GM23338 (cell line): ENCODE measurements at places on chromosomes 7 and 10.

DNA sequence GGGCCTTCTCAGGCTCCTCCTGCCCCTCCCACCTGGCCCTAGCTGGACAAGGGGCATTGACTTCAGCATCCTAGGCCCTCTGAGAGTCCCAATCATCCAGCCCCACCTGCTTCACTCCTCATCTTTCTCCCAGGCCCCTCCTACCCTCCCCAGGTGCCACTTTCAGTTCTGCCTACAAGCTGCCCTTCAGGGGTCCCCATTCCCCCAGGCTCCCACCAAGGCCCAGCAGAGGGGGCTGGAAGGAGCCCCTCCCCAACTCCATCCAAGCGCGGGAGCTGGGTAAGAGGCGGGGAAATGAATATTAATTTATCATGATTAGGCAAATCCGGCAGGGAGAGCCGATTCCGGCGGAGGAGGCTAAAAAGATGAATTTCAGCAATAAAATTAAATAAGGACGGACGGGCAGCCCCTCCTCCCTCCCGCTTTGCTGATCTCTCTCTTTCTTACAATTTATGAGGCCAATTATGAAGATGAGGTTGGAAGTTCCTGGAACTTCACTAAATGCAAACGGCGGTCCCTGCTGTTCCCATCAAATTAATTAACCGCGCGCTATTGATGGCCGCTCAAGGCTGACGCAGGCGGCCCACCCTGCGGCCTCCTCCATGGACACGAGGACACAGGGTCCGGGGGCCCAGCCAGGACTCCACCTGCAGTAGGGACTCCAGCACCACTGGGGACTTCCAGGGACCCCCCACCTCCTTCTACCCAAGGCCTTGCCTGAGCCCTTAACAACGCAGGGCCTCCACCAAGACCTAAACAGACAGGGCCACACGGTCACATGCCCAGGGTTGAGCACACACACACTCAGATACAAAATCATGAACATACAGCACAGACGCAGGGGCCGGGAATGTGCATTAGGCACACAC lies 13.9 kb downstream of the POLL start:
- no peak overlapping the region for H3K4me3 ChIP-seq
- H3K27ac ChIP-seq, result no peak overlapping the region
- no peaks in the 10 kb centered on the region; the same call in 1 of the 2 replicates for H3K36me3 ChIP-seq

GRCh38 chr10:23055424-23056185 lies 39.8 kb upstream of the MSRB2 start:
- no peak overlapping the region for H3K4me3 ChIP-seq
- H3K27me3 ChIP-seq, result no peaks in the 10 kb centered on the region
- DNase-seq, result peak; percentile 63
- peaks cover 54% of the 10 kb centered on the region for H3K4me1 ChIP-seq

GRCh38 chr10:112811741-112812551 lies 138.1 kb upstream of the TCF7L2 start:
- peaks cover 39% of the 10 kb centered on the region for H3K27me3 ChIP-seq
- H3K36me3 ChIP-seq, result no peaks in the 10 kb centered on the region; the same call in 1 of the 2 replicates
- peak overlapping the region; percentile 72 for H3K27ac ChIP-seq
- peak; percentile 91 for DNase-seq
- peak overlapping the region; percentile 29 for H3K4me3 ChIP-seq

DNA sequence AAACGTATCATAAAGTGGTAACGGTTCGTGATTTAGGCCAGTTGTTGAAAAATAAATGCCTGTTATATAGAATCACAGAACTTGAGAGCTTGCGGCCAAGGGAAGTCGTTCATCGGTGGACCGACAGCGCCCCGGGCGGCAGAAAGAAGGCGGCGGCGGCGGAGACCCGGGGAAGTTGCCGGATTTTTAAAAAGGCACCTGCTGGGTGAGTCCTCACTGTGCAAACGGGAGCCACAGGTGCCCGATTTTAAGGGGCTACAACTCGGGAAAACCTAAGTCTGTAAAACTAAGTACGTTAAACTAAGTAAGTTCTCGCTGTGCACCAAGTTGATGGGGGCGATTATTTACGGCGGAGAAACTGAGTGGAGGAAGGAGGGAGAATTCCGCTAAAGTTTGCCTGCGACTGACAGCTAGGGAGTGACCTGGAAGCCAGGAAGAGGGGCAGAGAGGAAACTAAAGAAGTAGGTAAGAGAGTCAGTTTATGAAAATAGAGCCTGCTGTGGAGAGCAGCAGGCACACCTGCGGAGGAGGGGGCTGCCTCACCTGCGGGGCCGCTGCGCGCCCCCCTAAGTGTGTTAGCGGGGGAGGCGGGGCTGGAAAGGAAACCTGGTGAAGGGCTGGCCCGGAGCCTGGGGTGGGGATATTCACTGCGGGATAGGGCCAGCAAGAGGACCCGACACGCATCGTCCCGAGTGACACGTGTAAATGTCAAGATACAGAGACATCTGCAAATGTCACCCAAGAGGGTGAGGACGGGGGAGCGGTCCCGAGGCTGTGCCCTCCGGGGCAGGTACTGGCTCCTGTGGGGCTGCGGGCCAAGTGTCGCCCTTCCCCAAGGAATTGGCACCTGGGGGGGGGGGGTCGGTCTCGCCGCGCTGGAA lies 996 bp downstream of the ADAM12 start:
- peak; percentile 80 for DNase-seq
- no peak overlapping the region for H3K27ac ChIP-seq
- peaks cover 10% of the 10 kb centered on the region; the same call in 1 of the 2 replicates for H3K4me1 ChIP-seq
- H3K27me3 ChIP-seq, result peaks cover 52% of the 10 kb centered on the region

- H3K36me3 ChIP-seq, result no peaks in the 10 kb centered on the region
- H3K4me1 ChIP-seq, result no peaks in the 10 kb centered on the region
- no peak overlapping the region for H3K4me3 ChIP-seq
- no peak overlapping the region for H3K27ac ChIP-seq
These were observed 174.6 kb downstream of the FRMD4A start for GRCh38 chr10:14156104-14156503.

- no peak overlapping the region for H3K27ac ChIP-seq
- no peak for DNase-seq
- H3K4me1 ChIP-seq, result no peaks in the 10 kb centered on the region
- H3K4me3 ChIP-seq, result no peak overlapping the region
- H3K36me3 ChIP-seq, result no peaks in the 10 kb centered on the region
- H3K27me3 ChIP-seq, result no peaks in the 10 kb centered on the region
These were observed 56.6 kb downstream of the AHR start for GRCh38 chr7:17355050-17355449.

DNA sequence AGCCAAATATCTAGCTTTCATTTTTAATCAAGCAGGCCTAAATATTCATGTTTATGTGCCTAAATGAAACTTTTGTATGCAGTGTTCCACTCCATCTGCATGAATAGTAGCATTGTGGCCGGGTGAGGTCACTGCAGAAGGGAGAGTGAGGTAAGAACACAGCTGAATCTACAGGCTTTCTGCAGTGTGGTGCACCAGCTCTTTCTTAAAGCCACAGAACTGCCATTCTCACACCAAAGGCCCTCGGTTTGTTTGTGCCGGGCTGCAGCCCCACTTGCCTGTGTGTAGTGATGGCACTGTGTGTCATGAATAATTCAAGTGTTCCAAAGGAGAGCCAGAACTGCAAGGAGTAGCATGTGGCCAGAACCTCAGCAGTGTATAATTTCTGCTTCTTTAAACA lies 204.1 kb downstream of the TRIL start:
- no peak for DNase-seq
- H3K36me3 ChIP-seq, result no peaks in the 10 kb centered on the region
- H3K4me1 ChIP-seq, result no peaks in the 10 kb centered on the region
- H3K27ac ChIP-seq, result no peak overlapping the region
- no peak overlapping the region for H3K4me3 ChIP-seq

GRCh38 chr10:26696786-26697162 lies 727 bp upstream of the PDSS1 start:
- H3K4me1 ChIP-seq, result peaks cover 9% of the 10 kb centered on the region
- H3K27ac ChIP-seq, result no peak overlapping the region
- no peak for DNase-seq
- no peaks in the 10 kb centered on the region for H3K36me3 ChIP-seq

- H3K4me1 ChIP-seq, result peaks cover 12% of the 10 kb centered on the region; the same call in 1 of the 2 replicates
- no peaks in the 10 kb centered on the region for H3K36me3 ChIP-seq
- no peak overlapping the region for H3K27ac ChIP-seq
- no peak overlapping the region for H3K4me3 ChIP-seq
- no peaks in the 10 kb centered on the region for H3K27me3 ChIP-seq
These were observed 332.2 kb downstream of the EXOC4 start for GRCh38 chr7:133584956-133585668.

- H3K27me3 ChIP-seq, result no peaks in the 10 kb centered on the region
- H3K4me1 ChIP-seq, result no peaks in the 10 kb centered on the region
- no peak overlapping the region for H3K4me3 ChIP-seq
- no peak for DNase-seq
- H3K27ac ChIP-seq, result no peak overlapping the region
- no peaks in the 10 kb centered on the region for H3K36me3 ChIP-seq
These were observed 46.7 kb downstream of the FAM53B start for GRCh38 chr10:124697443-124697836.

DNA sequence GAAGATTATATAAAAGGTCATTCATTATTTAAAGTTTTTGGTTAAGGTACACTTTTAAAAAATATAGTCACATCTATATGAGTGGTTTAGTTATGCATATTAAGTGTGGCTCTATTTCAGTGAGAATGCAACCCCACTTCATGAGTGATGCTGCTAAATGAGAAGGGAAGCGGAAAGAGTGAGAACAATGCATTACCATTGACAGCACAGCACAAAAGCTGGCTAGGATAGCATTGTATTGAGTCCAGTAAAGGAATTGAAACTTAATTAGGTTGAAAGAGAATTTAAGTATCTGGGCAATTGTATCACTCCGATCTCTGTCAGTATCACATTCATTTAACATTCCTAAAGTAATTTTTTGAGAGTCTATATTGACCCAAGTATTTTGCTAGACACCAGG lies 13.2 kb downstream of the POM121L12 start:
- no peak overlapping the region for H3K27ac ChIP-seq
- H3K27me3 ChIP-seq, result no peaks in the 10 kb centered on the region
- no peaks in the 10 kb centered on the region for H3K36me3 ChIP-seq
- no peak overlapping the region for H3K4me3 ChIP-seq

DNA sequence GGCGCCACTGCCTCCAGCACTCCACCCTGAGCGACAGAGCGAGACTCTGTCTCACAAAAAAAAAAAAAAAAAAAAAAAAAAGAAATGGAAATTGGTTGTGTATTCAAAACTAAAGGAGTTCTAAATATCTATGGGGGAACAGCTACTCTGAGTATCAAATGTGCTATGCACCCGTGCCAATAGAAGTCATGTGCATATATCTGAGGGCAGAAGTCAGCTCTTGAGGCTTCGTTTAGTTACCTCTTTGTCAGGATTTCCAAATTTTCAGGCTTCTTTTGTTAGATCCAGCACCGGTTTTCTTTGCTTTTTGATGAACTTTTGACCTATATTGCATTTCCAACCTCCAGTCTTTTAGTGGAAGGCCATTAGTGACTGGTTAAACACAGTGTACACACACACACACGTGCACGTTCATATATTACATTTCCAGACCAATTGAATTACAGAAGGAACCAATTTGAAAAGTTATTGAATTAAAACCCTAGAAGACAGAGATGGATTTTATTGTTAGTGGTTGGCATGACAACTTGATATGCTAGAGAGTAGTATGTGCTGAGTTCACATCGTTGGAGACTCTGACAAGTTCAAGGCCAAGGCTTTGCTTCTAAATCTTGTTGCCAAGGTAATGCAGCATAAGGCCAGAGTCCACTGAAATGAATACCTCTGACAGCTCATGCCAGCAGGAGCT lies 33.1 kb upstream of the ADD3 start:
- peaks cover 13% of the 10 kb centered on the region for H3K4me1 ChIP-seq
- DNase-seq, result no peak
- H3K27ac ChIP-seq, result no peak overlapping the region
- H3K36me3 ChIP-seq, result no peaks in the 10 kb centered on the region
- H3K27me3 ChIP-seq, result no peaks in the 10 kb centered on the region
- H3K4me3 ChIP-seq, result no peak overlapping the region

DNA sequence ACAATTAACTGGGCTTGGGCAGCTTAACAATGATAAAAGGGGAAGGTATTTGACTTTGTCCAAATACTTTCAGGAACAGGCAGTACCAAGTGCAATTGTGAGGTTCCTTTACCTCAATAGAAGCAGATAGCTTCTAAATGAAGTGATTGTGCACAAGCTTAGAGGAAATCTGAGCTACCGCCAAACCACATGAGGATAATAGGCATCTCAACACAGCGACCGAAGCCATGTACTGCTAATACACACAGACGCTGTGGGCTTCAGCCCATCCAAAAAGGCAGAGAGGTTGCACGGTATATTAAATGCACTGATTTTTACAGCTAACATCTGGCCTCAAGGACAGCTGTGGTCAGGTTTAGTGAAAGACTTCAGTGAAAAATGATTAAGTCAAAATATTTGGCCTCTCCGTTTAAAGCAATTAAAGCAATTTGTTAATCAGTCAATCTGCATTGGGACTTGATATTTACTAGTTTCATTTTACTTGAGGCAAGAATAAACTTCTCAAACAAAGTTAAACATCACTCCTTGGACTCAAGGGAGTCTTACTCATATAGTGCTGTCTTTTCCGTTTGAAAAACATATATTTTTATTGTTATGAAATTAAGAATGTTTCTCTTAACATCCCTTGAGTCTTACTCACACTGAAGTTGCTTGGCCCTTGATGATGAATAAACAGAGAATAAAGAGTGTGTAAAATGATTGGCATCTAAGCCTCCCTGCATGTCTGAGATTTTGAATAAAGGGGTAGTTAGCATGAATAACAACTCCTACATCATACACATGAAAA lies 306.3 kb downstream of the C7orf25 start:
- DNase-seq, result no peak
- H3K36me3 ChIP-seq, result no peaks in the 10 kb centered on the region
- H3K4me3 ChIP-seq, result no peak overlapping the region
- no peak overlapping the region for H3K27ac ChIP-seq

DNA sequence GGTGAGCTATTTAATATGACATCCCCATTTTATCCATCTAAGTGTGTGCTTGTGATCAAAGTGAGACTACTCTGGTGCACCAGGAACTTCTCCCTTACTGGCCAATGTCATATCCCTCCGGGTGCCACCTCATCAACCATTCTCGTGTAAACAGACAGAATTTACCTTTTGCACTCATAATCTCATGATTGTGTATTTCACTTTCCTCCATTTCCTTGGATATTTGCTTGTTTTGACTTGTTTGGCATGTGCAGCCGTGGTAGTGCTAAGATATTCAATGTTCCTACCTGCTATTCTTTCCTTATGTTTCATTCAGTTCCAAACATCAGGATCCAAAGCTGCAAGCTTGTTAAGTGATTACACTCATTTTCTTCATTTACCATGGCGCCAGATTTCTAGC lies 280.5 kb upstream of the SP8 start:
- no peaks in the 10 kb centered on the region for H3K27me3 ChIP-seq
- no peak overlapping the region for H3K27ac ChIP-seq
- DNase-seq, result no peak
- H3K36me3 ChIP-seq, result no peaks in the 10 kb centered on the region
- no peak overlapping the region for H3K4me3 ChIP-seq

DNA sequence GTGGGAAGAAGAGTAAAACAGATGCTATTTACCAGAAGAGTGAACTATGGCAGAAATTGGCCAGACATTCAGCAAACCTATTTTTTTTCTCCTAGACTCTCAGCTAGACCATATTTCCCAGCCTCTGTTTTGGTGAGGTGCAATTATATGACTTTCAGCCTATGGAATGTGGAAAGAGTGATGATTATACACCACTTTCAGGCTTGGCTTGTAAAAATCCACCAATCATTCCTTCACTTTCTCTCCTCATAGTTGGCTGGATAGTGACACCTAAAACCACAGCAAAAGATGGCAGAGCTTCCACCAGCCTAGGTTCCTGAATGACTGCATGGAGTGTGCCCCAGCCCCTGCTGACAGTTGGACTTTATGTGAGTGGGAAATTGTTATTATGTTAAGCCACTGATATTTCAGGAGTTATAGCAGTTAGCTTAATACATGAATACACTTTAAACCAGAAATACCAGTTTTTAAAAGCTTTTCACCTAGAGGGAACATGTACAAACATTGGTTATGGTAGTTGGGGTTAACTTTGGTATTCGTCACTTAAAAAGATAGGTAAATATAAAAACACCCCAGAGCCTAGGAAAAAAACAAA lies 19.1 kb upstream of the TNKS2 start:
- no peak for DNase-seq
- no peaks in the 10 kb centered on the region for H3K36me3 ChIP-seq
- no peak overlapping the region for H3K4me3 ChIP-seq
- no peaks in the 10 kb centered on the region for H3K27me3 ChIP-seq
- peaks cover 23% of the 10 kb centered on the region for H3K4me1 ChIP-seq
